ENCODE measurements at places on chromosomes 2 and 18. TPM values are rescaled to one million over a fixed set of nuclear protein-coding genes. Genes with fewer than 3 reads are reported as not detected.
A peak's percentile ranks its signal among the peaks of the same experiment; 100 is the strongest.

DNA sequence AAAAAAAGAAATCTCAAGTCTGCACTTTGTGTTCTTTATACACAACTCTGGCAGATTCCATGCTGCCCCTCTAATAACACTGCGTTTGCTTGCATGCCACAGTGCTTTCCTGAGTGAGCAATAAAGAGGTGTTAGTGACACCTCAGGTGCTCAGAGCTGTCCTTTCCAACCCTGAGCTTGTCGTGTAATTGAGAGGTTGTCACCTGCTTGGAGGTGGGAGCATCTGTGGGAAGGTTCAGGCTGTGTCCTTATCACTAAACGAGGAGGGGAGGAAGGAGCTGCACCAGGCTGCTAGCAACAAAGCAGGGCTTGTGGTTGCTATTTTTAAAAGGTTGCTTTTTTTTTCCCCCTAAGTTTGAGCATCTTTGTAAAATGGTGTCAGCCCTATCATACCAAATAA, 31.9 kb downstream of the APCDD1 start:
- DNase-seq, result no peak

Gene KIF5C
- total RNA-seq, result 3.2 TPM

Gene KCNJ13
- not detected for total RNA-seq

DNA sequence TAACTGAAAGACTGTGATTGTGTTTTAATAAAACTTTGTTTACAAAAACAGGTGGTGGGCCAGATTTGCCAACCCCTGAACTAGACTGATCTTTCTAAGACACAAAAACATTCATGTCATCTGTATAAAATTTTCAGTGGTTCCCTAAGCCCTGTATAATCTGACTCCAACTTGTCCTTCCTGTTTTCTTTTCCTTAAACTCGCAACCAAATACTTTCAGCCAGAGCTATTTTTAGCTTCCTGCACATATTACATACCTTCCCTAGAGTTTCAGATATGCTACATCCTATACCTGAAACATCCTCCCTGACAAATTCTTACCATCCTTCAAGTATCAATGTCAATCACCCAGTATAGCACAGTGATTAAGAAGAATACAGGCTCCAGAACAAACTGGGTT, 4.8 kb downstream of the GCFC2 start:
- no peak for DNase-seq

DNA sequence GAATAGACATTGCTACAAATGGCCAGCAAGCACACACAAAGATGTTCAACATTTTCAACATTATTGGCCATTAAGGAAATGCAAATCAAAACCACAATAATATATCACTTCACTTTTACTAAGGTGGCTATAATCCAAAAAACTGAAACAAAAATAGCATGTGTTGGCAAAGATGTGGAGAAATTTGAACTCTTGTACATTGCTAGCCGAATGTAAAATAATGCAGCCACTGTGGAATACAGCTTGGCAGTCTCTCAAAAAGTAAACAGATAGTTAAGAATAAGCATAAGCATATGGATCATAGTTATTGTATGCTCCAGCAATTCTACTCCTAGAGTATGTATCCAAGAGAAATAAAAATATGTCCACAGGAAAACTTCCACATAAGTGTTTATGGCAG, 192.5 kb downstream of the EN1 start:
- no peak for DNase-seq

GRCh38 chr2:133393895-133394294, 174.4 kb downstream of the NCKAP5 start:
- no peak for DNase-seq

Gene TEKT4
- not detected for total RNA-seq

Gene KCNIP3
- total RNA-seq, result 2.6 TPM

Gene POMC
- total RNA-seq, result 0.34 TPM

- no peak for DNase-seq
These were observed 49.3 kb downstream of the SLC39A10 start for GRCh38 chr2:195706161-195706900.

DNA sequence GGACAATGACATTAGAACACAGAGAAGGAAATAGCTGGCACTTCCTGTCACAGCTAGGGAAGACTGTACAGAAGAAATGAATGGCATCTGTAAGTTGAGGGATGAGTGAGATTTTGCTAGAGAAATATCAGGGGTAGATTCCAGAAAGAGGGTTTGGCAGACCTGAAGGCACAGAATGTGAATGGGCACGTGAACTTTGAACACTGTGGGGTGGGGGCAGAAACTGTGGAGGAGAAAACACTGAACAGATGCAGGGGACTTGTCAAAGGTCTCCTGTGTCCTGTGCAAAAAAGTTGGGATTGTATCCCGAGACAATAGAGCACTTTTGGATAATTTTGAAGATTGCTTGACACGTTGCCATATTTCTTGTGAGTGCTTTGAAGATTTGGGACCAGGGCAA, 88.0 kb downstream of the PPP1R1C start:
- DNase-seq, result no peak

- DNase-seq, result no peak
These were observed 111.3 kb upstream of the SLC14A2 start for GRCh38 chr18:45503990-45504389.

Gene CSRNP3
- total RNA-seq, result 2.7 TPM

GRCh38 chr2:118945881-118946280, 3.9 kb downstream of the MARCO start:
- DNase-seq, result no peak

DNA sequence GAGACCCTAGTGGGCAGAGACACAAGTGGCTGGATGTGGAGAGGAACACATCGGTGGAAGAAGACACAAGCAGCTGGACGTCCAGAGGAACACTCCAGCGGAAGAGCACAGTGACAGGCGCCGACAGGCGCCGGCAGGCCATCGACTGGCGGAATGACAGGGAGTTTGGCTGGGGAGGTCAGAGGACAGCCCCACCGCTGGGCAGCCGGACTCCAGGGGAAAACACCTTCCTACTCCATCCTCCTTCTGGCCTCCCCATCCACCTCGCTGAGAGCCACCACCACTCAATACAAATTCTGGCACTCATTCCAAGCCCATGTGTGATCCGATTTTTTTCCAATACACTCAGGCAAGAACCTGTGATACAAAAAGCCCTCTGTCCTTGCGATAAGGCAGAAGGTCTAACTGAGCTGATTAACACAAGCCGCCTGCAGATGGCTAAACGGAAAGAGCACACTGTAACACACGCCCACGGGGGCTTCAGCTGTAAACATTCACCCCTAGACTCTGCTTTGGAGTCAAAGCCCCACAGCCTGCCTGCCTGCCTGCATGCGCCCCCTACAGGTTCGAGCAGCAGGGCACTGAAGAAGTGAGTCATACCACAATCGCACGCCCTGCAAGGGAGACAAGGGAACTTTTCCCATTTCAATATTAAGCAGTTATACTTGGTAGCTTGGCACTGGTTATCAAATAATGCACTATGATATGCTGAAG, 50.2 kb upstream of the LRP1B start:
- DNase-seq, result peak; percentile 32

Gene AMER3
- total RNA-seq, result not detected

GRCh38 chr2:104431701-104432121, 422.2 kb upstream of the POU3F3 start:
- no peak for DNase-seq

GRCh38 chr18:32937597-32937996, 164.8 kb upstream of the KLHL14 start:
- DNase-seq, result no peak

- DNase-seq, result peak; percentile 11
These were observed 229.1 kb upstream of the SLC14A2 start for GRCh38 chr18:45386041-45386655.

Gene CHN1
- total RNA-seq, result 34.4 TPM

DNA sequence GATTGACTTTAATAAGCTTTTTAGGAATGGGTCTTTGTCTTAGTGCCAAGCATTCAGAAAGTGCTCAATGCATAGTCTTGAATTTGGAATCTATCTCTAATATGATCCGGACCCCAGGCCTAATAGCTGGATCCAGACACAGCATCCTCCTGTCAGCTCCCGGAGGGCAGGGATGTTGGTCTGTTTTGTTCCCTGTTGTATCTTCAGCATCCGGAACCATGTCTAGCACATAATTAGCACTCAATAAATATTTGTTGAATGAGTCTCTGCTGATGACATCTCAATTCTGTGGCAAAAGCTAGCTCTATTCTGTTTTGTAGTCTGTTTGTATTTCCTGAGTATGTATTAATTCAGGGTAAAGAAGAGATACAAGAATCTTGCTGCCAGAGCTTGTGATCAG, 169.1 kb downstream of the DCDC2C start:
- DNase-seq, result no peak

- DNase-seq, result no peak
These were observed 131.4 kb downstream of the SEPTIN10 start for GRCh38 chr2:109482361-109482861.

Gene AQP12A
- total RNA-seq, result not detected

Gene CELF4
- not detected for total RNA-seq

DNA sequence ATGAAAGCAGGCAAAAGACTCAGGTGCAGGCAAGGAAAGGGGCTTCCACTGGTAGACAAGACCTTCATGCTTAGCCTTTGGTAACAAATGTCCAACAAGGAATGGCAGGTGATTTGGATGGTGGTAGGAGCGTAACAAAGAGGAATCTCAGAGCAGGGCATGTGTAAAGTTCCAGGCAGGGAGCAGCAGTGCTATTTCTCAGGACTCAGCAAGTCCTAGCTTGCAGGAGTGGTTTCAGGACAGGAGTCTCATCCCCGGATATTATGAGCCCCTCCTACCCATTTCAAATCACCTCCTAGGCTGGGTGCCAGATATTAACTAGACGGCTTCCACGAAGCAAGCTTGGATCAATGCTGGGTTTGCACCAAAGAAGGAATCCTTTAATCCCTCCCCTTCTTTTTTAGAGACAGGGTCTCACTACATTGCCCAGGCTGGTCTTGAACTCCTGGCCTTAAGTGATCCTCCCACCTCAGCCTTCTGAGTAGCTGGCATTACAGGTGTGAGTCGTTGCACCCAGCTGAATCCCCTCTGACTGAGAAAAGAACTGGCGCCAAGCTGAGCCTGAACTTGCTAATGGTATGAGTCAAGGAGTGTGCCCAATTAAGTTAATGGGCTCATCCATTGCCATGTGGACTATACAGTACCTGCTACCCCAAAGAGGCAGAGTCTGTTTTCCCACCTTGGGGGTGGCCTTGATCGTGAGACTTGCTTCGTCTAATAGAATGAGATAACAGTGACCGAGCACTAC, 190.3 kb downstream of the ARL4C start:
- DNase-seq, result no peak

DNA sequence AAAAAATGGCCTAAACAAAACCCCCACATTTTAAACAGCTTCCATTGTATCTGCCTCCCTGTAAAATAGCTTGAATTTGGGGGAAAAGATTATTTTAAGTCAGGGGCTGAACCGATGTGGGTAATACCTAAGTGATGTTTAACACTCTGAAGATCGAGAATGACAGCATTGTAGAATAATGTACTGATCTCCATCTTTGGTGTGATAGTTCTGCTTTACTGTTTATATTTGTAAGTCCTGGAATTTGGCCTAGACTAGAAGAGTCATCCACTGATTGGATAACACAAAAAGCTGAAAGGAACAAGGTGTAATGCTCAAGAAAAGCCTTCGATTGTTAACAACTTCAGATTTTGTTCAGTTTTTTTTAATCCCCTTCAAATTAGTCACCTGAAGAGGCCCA, 53.8 kb upstream of the CCDC68 start:
- no peak for DNase-seq

GRCh38 chr2:227818675-227819397, 5.2 kb downstream of the CCL20 start:
- peak; percentile 71 for DNase-seq

- DNase-seq, result no peak
These were observed 461.3 kb upstream of the DCC start for GRCh38 chr18:51878724-51879123.

DNA sequence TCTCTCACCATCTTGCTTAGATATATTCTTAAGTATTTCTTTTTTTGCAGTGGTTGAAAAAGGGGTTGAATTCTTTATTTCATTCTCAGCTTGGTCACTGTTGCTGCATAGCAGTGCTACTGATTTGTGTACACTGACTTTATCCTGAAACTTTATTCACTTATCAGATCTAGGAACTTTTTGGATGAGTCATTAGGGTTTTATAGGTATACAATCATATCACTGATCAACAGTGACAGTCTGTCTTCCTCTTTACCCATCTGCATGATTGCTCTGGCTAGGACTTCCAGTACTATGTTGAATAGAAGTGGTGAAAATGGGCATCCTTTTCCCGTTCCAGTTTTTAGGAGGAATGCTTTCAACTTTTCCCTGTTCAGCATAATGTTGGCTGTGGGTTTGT, 6.5 kb downstream of the STARD6 start:
- DNase-seq, result no peak

Gene NXPH2
- 1.4 TPM for total RNA-seq

DNA sequence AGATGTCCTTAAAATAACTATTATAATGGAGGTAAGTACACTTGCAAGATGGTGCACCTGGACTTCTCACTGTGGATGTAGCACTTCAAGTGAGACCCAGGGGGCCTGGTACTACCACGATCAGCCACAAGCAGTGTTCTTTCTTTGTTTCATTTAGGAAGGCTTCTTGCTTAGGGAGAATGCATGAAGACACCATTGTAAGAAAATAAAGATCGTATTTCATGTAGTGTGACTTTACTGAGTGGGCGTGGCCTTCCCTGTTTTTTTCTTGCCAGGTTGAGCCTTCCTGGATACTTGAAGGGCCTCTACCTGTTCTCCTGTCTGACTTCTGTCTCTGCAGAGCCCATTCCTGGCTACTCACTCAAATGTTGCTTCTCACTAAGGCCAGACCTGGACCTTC, 615.6 kb upstream of the SOX11 start:
- no peak for DNase-seq

- DNase-seq, result no peak
These were observed 50.3 kb downstream of the ARL4C start for GRCh38 chr2:234446404-234447076.

- peak; percentile 39 for DNase-seq
These were observed 10.0 kb downstream of the SUPT7L start for GRCh38 chr2:27653397-27653796.

DNA sequence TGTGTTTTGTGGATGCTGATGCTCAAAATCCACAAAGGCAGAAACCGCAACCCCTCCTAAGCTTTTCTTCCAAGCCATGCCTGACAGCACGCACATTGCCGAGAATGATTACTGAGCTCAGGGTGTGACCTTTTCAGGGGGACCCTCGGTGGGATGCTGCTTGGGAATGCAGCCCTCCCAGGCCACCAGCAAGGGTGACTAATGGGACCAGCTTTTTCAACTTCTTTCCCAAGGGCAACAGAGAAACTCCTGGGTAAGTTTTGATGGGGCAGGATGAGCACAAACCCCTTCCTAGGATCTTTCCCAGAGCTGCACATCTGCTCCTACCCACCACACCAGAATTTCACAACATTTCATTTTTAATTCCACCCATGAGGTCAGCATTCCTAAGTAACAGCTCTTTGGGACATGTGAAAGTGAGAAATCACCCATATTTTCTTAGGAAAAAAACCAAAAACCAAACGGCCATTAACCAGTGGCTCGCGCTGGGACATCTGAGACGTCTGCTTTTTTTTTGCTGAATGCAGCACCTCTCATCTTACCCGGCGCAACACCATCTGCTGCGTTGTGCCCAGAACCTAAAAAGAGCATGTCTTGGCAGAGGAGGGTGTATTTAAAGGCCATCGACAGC, 119.0 kb downstream of the ARL4C start:
- peak; percentile 86 for DNase-seq

GRCh38 chr18:72410399-72410798, 133.7 kb downstream of the CBLN2 start:
- no peak for DNase-seq

Gene TP53I3
- total RNA-seq, result 17.6 TPM

GRCh38 chr2:178125125-178125524, 12.9 kb downstream of the RBM45 start:
- no peak for DNase-seq

Gene C1QL2
- not detected for total RNA-seq
